ENCODE measurements at places on chromosomes 2 and 18. TPM values are rescaled to one million over a fixed set of nuclear protein-coding genes. Genes with fewer than 3 reads are reported as not detected.

GRCh38 chr2:60439219-60439974 is 114.1 kb downstream of the BCL11A start:
- no peak for DNase-seq

GRCh38 chr2:226408141-226408540 is 391.5 kb downstream of the IRS1 start:
- DNase-seq: no peak

DNA sequence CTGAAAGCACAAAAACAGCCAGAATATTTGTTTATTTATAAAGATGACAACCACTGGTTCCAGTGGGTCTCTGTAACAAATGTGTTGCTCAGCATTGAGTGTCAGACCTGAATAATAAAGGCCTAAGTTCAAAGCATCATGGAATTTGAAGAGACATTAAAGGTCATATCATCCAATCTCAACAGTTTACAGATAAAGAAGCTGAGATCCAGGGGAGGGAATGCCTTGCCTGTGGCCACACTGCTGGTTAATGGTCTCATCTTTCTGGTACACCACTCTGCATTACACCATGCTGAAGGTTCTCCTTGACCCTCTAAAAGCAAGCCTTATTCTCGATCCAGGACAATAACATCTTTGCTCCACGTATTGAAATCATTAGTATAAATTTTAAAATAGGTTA is 446.5 kb upstream of the ACVR2A start:
- DNase-seq: no peak

- DNase-seq: peak; percentile 38
Observed at GRCh38 chr2:102436323-102436722, 13.4 kb downstream of the IL18RAP start.

- DNase-seq: no peak
Observed at GRCh38 chr18:49081511-49082155, 130.9 kb upstream of the SMAD7 start.

- no peak for DNase-seq
Observed at GRCh38 chr2:106336737-106337136, 131.5 kb downstream of the RGPD3 start.

- no peak for DNase-seq
Observed at GRCh38 chr2:20313659-20314058, 37.0 kb downstream of the PUM2 start.

GRCh38 chr2:112618383-112618782 is 27.4 kb upstream of the SLC20A1 start:
- no peak for DNase-seq

DNA sequence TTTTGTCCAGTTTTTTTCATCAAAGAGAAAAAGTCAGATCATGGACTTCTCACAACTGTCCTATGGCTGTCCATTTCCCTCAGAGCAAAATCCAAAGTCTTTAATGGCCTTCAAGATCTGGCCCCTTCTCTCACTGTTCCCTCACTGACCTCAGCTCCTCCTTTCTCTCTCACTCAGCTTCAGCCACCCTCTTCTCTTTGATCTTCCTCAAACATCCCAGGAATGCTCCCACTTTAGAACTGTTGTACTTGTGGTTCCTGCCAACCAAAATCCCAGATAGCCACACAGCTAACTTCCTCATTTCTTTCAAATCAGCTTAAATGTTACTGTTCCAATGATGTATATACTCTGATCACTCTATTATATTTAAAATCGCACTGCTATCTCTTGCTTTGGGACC is 82.9 kb downstream of the NUP35 start:
- DNase-seq: no peak

DNA sequence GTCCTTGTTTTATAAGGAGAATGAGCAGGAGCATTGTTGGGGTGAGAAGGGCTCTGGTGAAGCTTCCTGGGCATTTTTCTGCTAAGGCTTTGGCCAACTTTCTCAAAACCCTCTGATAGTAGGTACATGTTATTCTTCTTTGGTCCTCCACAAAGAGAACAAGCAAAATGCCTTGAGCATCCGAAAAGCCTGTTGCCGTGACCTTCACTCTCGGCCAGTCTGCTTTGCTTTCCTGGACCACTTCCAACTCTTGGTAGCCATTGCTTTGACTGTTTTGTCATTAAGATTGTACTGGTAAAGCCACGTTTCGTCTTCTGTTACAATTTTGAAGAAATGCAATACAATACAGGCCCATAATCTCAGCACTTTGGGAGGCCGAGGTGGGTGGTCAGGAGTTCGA is 27.4 kb upstream of the ALLC start:
- DNase-seq: no peak

GRCh38 chr2:236633775-236634560 is 64.3 kb downstream of the ACKR3 start:
- DNase-seq: no peak

- DNase-seq: no peak
Observed at GRCh38 chr2:117948615-117949014, 65.3 kb downstream of the CCDC93 start.

NEU4 gene
- 0.76 TPM for total RNA-seq

CAPN14 gene
- total RNA-seq: 0.51 TPM

Measured in activated CD4-positive, alpha-beta T cell treated with anti-CD3 and anti-CD28 coated beads for 36 hours (primary cell).